ENCODE measurements at places on chromosomes 5 and 9.

- no peak for DNase-seq
Observed at GRCh38 chr5:96911139-96911538, 24.7 kb upstream of the LNPEP start.

DNA sequence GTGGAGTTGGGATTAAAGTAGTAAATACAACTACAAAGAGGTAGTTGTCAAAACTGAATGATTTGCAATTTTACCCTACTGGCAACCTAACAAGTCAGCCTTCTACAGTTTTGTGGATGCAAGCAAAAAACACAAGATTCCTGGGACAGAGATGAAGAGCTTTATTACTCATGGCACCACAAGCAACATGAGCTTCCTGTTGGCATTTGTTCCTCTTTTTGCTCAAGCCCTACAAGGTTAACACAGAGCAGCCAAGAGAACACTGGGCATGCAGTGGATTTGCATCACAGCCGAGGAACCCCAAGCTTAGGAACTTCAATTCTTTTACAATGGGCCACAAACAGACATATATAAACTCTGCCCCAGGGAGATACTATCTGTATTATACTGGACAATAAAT lies 28.8 kb upstream of the DMAC1 start:
- no peak for DNase-seq

GRCh38 chr5:144457160-144457559 lies 286.5 kb downstream of the KCTD16 start:
- DNase-seq: no peak

- DNase-seq: no peak
Observed at GRCh38 chr5:5363045-5363444, 59.4 kb upstream of the ICE1 start.

DNA sequence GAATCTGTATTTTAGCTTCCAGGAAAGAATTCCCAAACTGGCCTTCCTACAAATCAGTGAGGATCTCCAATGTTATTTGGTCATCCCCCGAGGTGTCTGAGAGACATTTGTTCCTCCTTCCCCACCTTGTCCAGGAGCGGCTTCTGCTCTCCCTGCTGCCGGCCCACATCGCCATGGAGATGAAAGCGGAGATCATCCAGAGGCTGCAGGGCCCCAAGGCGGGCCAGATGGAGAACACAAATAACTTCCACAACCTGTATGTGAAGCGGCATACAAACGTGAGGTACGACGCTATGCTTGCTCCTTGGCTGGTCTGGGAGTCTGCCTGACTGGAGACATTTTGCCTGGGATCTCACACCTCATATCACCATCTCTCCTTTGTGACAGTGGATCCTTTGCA lies 160.4 kb downstream of the CFAP90 start:
- no peak for DNase-seq

Measured in globus pallidus (tissue), 1 donor.